ENCODE measurements at places on chromosomes 4 and X.

- DNase-seq, result no peak
Observed at GRCh38 chrX:18549643-18550042, 122.3 kb downstream of the RS1 start.

DNA sequence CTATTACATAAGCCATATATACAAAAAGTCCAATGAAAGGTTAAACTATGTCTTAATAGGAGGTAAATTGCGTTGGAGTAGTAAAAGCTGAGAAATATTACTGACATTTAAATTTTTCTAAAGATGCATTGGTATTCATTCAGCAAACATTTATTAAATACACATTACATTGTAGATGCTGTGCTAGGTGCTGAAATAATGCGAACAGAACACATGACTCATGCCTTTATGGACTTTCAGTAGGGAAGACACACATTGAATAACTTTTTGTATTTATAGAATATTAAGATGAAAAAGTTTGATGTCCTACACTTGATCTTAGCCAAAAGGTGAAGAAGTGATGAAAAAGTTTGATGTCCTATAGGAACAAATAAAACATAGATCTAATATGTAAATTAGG lies 871.1 kb upstream of the SLIT2 start:
- DNase-seq, result no peak

DNA sequence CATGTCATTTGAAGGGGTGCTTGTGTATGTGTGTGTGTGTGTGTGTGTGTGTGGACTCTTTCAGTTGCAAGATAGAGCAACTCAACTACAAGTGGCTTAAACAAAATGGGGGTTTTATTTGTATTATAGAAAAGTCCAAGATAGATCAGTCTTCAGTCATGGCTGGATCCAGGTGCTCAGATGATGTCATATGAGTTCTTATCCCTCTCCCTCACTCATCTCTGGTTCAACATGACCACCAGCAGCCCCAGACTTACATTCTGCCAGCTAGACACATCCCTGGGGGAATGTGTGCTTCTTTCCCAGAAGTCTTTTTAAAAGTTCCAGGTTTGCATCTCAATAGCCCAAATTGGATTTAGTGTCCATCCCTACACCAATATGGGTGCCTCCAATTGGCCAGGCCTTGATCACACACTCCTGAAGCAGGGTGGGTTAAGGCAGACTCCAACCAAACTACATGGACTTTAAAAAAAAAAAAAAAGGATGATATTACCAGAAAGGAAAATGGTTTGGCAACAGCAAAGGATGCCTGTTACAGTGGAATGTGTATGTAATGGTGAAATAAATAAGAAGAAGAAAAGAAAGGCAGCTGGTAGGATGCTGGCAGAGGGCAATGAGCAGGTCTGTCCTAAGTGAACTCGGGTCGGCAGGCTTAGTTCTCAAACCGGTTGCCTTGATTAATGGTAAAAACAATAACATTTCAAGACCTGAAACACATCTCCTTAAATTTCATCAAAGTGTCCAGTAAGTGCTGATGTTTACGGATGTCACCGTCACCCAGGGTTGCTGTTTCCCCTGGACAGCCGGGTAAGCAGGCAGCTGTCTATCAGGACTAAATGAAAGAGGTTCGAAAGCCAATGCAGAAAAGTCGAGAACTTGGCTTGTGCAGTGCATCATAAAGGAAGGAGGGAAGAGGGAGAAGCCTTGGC lies 107.7 kb downstream of the SMIM20 start:
- no peak for DNase-seq

DNA sequence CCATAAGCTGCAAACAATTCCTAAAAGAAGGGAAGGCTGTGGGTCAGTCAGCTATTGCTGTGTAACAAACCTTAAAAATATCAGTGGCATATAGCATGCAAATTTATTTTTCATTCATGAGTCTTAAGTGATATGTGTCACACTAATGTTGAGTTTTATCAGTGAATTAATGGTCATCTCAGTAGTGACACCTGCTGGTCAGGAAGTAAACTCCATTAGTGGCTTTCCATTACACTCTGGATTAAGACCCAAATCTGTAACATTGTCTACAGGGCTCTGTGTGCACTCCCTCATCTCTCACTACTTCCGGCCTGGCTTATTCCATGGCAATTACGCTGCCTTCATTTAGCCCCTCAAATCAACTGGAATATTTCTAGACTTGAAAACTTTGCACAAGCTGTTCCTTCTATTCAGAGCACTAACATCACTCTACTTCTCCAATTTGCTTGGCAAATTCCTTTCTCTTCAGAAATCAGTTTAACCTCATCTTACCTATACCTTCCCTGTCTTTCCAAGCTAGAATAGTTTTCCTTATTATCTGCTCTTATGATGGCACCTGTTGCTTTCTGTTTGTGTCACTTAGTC lies 217.3 kb upstream of the TAPT1 start:
- no peak for DNase-seq

- DNase-seq, result no peak
Observed at GRCh38 chrX:146346102-146346501, 463.5 kb upstream of the CXorf51B start.

DNA sequence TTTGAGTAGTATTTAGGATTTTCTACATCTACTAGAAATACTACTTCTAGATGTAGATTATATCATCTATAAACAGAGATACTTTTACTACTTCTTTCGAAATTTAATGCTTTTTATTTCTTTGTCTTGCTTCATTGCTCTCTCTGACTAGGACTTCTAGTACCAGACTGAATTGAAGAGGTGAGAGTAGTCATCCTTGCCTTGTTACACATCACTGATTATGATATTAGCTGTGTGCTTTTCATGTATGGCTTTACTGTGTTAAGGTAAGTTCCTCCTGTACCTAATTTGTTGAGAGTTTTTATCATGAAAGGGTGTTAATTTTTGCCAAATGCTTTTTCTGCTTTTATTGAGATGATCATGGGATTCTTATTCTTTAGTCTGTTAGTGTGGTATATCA lies 19.6 kb upstream of the IL2 start:
- no peak for DNase-seq

DNA sequence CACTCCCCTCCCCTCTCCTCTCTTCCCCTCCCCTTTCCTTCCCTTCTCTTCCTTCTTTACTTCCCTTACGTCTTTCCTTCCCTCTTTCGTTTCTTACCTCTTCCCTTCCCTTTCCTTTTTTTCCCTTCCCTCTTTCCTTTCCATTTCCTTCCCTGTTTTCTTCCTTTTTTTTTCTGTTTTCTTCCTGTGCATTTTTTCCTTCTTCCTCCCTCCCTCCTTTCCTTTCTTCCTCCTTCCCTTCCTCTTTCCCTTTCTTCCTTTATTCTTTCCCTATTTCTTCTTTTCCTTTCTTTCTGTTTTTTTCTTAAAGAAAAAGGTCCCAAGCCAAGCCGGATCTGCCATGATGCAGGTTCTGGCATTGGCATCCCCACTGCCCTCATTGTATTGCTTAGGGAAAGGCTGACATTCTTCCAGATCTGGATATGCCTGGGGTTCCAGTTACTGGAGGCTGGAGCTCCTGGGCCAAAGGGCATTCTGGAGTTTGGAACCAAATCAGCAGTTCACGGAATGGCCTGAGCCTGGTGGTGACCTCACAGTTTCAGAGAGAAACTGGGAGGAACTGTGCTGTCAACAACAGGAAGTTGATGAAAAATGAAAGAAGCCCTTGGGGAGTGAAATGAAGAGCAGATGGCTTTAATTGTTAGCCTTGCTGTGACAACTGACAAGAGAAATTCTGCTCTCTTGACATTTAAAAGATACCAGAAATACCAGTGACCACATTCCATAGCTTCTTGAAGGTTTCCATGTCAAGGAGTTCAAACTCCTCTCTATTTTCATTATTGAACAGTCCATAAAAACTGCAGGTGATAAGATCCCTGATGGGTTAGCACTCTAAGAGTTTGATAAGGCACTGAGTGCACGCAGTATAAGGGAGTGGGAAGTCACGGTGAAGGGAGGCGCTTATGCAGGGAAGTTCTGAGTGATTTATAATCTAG lies 622.1 kb downstream of the SPRY1 start:
- no peak for DNase-seq

DNA sequence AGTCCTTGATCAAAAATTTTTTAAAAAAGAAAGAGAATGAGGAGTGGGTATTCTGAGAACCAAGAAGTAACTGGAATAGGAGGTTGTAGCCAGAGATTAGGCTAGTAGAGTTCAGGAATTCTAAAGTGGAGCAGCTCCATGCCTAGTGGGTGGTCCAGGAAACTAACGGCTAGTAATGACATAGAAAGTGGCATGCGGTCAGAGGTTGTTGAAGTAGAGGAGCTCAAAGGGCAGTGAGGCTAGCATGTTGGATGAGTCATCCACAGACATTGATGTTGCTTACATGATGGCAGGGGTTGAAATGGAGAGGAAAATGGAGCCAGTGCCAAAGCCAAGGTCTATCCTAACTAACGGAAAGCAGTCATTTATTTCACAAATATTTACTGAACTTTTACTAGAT lies 42.1 kb downstream of the TEX13B start:
- no peak for DNase-seq

DNA sequence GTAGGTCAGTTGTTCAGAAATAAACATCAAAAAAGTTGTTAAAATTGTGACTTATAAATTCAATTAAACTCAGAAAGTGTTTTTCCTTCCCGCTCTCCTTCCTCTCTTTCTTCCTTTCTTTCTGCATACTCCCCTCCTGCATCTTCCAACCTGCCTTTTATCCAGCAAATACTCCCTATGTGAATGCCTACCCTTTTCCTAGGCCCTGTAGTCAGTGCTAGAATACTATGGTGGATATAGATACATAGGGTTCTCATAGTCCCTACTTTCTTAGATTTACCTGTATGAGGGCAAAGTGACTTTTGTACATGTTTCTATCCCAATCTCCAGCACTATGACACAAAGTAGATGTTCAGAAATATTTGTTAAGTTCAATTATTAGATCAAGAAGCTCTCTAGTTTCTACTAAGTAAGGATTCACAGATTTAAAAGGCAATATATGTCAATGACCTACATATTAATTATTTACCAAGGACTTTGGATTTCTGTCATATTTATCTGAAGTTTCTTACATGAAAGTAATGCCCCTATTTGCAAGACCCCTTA lies 732 bp downstream of the SULT1E1 start:
- DNase-seq, result no peak

DNA sequence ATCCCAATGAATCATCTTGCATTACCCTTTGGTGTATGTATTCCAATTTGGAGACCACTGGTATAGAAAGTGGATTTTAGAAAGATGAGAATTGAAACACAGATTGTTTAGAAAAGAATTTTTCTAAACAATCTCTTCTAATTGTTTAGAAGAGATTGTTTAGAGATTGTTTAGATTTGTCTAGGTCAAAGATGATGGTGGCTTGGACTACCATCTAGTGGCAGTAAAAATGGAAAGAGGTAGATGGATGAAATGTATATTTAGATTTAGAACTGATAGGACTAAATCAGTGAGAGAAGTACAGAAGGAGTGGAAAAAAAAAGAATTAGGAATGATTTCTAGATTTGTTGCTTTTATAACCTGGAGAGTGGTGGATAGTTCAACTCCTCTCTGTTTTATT lies 70.6 kb downstream of the ARSJ start:
- no peak for DNase-seq

DNA sequence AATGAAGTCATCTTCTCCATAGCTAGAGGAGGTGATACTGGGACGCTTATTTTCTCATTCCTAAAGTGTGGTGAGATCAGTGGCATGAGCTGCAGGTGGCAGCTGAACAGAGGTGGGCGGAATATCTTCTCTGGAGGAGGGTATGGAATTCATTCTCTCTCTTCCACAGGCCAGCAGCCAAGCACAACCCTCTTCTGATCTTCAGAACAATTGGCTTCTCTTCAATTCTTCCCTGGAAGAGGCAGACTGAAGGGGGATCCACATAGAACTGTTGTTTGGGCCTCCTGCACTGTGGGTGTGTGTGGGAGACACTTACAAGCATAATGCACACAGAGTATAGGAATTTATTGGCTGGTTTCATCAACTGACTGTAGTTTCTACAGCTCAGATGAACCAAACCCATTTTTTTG lies 180.4 kb upstream of the RASGEF1B start:
- DNase-seq, result no peak

DNA sequence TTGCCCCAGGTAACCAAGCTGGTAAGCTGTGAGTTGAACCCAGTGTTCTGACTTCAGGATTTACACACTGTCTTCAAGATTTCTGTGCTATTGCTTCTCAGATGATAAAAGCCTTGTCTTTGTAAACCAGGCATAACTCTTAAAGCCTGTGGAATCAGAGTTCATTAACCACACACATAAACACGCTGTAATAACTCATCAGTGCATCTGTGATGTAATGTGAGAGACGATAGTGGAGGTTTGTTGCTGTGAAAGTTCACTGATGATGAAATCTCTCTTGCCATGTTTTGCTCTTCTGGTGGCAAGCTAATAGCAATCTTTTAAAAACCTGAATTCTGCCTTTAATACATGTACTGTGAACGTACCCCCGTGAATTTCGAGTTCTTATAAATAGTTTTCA lies 41.5 kb downstream of the CLCN4 start:
- DNase-seq, result no peak

- no peak for DNase-seq
Observed at GRCh38 chr4:67452100-67452845, 93.0 kb downstream of the CENPC start.

- DNase-seq, result no peak
Observed at GRCh38 chrX:107701493-107702121, 73.3 kb downstream of the PRPS1 start.

DNA sequence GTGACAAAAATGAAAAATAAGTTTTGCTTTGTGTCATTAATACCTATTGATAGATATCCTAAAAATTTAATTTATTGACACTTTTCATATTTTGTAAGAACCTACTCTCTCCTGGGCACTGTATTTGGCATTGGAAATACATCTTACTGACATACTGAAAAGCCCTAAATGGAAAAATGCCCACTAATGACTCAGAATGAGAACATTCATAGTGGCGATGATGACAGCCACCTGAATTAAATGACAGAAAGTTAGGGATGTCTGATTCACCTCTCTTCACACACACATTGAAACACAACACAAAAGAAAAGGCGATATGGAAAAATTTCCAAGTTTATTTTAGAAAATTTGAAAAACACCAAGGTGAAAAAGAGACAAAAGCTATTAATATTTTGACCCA lies 992.3 kb downstream of the STPG2 start:
- no peak for DNase-seq

DNA sequence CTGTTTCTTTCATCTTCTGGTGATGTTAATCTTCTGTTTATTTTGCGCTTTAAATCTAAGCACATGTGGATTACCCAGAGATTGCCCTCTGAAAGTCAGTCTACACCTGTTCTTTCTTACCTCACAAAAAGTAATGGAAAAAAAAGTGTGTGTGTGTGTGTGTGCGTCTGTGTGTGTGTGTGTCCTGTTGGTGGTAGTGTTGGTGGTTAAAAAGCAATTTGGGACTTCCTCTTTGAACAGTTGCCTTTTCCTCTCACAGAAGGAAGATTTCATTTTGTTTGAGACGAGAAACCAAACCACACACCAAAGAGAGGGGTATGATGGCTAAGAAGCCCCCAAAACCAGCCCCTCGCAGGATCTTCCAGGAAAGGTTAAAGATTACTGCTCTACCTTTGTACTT lies at the start of gene STAP1:
STAP1 (plus strand) TSS at position 235 of the 400 bp plus-strand sequence; CDS start at position 318, 83 bp downstream.
- no peak for DNase-seq
